ENCODE measurements at places on chromosomes 2 and 18.

DNA sequence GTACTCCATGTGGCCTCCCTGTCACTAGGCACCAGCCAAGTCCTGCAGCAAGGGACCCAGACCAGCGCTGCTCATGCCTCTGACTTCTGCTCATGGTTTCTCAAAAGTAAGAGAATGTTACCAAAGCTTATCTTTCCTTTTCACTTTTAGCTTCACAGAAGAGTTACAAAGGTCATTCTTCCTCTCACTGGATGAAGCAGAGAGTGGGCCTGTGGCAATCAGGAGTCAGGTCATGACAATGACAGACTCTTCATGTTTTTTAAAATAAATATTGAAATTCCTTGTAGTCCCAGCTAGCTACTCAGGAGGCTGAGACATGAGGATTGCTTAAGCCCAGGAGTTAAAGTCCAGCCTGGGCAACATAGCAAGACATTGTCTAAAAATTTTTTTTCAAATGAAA, 126.1 kb downstream of the OSR1 start:
- no peak for DNase-seq

GRCh38 chr2:190121971-190122370, 59.4 kb upstream of the MSTN start:
- no peak for DNase-seq

DNA sequence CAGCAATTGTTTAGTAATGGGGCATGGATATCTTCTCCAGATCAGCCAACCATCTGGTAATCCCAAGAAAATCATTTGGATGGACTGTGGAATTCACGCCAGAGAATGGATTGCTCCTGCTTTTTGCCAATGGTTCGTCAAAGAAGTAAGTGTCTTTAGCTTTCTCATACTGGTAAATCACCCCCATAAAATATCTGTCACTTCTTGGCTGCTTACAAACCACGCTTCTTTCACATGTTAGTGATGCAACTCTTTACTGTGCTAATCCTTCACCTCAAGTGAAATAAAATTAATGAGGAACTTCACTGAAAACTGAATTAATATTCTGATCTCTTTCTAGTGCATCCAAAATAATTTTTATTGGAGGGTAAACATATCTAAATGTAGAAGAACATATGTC, 18.9 kb downstream of the CPO start:
- DNase-seq, result no peak

DNA sequence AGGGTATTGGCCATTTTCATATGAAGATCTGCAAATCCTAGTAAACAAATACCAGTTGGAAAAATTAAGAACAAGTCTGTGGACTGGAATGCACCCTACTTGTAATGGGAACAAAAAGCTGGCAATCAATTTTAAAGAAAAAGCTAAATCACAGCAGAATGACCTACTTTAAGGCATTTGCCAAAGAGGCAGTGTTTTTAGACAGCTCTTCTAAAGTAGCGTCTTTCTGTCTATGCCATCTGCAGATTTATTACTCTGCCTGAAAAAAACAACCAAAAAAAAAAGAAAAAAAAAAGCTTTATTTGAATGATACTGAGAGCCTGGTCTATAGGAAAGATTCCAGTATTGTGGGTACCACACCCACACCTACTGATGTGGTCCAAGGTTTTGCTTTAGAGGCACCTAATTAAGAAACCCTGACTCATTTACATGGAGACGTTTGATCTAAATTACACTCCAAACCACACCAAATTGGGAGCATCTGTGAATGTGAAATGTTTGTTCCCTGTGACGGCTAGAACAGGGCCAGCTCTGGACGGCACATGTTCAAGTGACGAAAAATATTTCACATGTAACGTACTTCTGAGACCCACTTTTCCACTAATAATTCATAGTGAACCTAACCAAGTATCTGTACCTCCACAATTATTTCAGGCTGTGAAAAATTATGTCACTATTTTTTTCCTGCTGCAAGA, 597.1 kb downstream of the ARHGAP15 start:
- no peak for DNase-seq

DNA sequence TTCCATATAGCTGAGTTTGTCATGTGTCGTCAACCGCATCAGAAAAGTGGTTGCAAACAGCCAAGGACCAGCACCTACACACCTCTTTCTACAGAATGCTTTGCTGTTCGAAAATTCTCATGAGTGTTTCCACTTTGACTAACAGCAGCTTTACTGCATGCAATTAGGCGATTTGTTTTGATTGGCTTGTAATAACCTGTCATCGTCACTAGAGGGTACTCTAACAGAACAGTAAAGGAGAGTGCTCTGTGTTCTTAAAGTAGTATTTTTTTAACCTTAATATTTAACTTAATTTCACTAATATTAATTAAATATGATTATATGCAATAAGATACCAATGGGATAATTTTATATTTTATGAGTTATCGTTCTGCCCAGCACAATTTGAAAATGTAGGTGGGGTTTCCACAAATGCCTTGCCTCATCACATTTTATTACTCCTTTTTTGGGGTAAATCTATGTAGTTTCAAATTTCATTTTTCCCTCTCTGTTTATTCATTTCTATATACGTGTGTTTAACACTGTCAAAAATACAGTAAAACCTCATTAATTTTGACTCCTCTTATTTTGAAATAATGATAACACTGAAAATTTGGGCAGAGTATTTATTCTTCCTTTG, 502.2 kb downstream of the NRXN1 start:
- no peak for DNase-seq

DNA sequence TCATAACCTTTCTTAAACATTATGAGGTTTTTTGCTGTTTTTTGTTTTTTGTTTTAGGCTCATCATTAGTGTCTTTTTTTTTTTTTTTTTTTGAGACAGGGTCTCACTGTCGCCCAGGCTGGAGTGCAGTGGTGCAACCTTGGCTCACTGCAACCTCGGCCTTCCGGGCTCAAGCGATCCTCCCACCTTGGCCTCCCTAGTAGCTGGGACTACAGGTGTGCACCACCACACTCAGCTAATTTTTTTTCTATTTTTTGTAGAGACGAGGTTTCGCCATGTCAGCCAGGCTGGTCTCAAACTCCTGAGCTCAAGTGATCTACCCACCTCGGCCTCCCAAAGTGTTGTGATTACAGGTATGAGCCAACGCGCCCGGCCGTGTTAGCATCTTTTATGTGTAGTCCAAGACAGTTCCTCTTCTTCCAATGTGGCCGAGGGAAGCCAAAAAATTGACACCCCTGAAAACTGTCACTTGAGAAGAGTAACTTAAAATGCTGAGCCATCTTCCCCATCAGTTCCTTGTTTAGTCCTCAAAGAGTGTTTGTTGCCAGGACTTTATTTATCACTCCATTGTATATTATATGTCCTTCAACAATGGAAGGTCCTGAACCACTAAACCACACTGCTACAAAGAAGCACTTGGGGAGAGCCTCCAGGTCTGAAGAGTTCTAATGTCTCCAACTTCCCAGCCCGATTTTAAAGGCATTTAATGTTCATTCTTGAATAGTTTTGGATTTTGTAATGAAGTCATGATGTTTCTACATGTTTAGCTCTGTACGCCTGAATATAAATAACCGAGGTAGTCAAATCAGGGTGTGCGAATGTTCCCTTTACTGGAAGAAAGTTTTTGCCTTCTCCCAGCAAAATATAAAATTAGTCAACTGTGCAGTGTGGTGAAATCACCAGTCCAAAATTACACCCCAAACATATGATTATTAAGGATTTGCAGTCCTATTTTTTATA, 26.4 kb downstream of the ZNF516 start:
- DNase-seq, result peak; percentile 48

DNA sequence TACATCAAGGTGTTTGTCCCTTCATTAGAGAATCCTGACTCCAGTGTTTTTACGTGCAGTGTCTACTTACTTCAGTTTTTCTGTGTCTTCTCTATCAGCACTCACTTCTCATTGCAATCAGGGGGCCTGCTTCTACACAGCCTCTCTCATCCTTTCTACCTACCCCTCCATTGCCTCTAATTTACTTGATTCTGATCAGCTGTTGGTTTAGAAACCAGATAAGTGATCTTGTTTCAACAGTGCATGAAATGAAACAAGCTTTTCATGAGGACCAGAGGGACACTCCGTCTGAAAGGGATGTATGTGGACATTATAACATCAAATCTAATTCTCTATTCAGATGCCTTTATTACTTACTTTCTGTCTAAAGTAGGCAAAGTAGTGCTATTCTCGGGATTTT, 136.9 kb downstream of the PRKCE start:
- no peak for DNase-seq

DNA sequence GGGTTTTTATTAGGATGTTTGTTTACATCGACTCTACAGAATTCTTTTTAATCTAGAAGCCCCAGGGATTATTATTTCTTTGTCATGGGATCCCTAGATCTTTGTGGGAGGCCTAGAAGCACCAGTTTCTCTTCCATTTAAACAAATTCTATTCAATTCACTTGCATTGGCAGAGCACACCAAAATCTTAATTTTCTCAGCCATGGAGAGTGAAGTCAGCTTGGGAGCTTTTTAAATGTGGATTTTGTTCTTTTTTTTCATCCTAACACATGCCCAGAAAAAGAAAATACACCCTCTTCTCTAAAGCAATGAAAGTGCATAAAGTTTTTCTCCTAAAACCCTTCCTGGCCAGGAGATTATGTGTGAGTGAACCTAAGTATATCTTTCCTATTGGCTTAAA, 38.5 kb downstream of the CDCA7 start:
- DNase-seq, result no peak

DNA sequence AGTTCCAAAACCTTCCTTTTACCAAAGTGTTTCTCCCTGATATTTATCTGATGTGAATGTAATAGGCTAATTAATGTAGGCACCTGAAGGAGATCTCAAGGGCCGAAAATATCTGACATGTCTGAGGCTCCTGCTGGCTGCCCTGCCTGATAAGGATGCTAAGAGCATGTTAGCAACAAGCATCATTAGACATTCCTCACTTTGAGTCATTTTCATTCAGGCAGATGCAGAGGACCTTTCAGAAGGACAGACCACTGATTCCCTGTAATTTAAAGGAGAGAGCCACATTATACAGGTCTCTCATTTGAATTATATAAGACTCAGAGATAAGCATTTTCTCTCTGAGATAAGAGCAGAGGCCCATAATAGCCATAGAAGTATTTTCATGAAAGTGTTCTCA, 222.4 kb upstream of the NCKAP5 start:
- DNase-seq, result no peak

DNA sequence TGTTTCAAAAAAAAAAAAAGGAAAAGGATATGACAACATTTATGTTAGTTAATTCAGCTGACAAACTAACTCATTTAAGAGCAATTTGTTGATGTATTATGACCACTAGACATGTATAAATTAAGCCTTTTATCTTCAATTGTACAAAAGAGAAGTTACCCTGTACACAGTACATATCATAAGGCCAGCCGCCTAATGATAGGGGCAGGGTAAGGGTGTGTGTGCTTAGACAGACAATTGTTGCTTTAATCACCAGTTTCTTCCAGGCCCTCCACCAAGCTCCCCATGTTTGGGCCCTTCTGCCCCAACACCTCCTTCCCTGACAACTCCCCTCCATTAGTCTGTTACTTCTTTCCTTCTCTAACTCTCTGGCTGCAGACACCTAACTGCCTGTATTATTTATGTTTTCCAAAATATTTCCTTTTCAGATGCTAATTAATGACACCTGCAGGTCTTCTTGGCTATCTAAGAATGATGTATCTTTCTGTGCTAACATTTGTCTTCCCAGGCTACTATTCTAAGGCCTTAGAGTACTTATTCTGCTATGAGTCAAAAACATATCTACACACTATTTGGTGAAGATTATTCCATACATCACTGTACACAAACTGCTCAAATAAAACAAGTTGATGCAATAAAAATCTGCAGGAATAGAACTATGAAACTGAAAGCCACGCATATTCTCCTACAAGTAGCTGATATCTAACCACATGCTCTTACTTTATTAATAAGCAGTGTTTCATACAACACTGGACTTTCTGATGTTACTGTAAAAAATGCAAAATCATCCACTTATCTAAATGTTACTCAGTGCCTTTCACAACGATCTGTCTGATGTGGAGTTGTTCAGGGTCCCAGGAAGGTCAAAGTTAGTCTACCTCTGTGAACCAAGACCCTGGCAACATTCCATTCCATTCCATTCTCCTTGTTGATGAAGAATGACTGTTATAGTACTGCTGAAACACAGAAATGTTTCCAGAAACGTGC, 26.4 kb downstream of the TMEM131 start:
- DNase-seq, result no peak

- peak; percentile 76 for DNase-seq
These were observed 70.1 kb upstream of the STPG4 start for GRCh38 chr2:47225061-47225783.

DNA sequence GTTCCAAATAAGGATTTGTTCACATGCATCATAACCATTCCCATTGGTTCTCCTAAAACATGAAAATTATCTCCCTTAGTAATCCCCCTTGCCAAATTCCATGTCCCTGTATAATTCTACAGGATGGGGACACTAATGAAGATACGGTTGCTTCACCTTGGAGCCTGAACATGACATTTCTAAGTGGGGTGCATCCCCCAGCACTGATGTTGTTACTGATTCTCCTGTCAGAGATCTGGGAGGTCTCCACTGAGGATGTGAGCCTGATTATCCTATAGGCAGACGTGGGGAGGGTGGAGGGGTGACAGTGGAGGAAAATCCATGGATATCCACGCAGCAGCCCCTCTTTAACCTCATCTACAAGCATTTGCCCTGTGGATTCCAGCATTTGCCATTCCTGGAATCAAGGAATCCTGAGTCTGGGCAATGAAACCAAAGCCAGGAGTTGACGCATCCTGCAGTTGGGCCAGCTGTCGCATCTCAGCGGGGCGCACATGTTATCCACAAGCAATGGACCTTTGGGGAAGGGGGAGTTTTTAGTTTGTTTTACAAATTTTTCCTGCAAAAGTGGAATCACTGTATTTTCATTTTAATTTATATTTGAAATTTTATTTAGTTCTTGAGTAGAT, 57.3 kb downstream of the HK2 start:
- DNase-seq, result no peak

DNA sequence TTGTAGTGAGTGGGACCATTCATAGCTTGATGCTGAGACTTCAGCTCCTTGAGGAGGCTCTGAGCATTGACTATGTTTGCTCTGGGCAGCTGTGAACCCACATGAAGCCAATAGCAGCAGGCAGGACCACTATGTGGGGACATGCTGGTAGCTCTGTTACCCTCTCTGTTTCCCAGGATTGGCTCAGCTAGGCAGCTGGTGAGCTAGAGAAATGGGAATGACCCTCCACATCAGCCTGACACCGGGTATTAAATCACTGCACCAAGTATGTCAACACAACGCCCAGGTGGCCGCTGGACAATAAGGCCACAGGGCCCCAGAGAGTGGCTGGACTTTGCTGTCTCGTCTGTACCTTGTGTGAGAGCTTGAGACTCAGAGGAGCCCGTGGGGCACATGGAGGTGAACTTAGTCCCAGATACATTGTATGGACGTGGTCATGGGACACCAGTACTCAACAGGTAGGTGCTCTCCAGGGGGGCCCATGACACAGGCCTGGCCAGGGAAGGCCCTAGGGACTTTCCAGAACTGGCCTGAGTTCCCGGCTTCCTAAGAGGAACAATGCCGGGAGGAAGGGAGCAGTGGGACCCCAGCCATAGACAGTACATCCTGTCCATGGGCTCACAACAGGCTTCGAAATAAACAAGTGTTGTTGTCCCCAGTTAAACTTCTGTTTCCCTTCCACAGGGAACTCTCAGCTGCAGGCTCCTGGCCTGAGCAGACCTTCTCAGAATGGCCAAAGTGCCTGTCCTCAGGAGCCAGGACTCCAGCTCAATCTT, 35.2 kb downstream of the HS1BP3 start:
- peak; percentile 86 for DNase-seq

- no peak for DNase-seq
These were observed 46.6 kb downstream of the EPB41L5 start for GRCh38 chr2:120059483-120059882.

GRCh38 chr2:46493241-46493970, 14.0 kb downstream of the TMEM247 start:
- DNase-seq, result no peak
